ENCODE measurements at places on chromosomes 13 and 19. TPM values are rescaled to one million over a fixed set of nuclear protein-coding genes. Genes with fewer than 3 reads are reported as not detected.

DNA sequence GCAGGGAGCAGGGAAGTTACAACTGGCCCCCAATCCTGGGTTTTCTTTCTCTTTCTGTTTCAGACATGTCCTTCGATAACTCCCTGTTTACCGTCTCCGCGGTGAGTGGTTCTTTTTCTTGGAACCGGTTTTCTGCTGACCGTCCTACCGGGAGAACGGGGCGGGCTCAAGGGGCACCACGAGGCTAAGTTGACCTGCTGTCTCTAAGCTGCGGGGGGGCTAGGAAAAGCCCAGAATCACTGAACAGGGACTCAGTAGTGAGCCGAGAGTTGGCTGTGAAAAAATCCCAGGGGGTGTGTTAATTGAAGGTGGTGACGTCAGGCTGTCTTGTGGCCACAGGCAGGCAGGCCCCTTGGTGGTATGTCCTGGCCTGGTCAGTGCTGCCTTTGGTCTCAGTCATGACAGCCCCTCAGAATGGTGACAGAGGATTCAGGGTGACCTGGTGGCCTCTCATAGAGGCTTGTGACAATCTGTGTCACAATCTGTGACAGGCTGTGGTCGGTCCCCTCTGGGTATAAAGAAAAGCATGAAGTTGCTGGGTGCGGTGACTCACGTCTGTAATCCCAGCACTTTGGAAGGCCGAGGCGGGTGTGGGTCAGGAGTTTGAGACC is 8.1 kb upstream of the CARM1 start:
- H3K36me3 ChIP-seq = no peaks in the 10 kb centered on the region
- H3K27ac ChIP-seq = no peak overlapping the region
- DNase-seq = no peak

LTBP4 gene
- 42.8 TPM for total RNA-seq

DNA sequence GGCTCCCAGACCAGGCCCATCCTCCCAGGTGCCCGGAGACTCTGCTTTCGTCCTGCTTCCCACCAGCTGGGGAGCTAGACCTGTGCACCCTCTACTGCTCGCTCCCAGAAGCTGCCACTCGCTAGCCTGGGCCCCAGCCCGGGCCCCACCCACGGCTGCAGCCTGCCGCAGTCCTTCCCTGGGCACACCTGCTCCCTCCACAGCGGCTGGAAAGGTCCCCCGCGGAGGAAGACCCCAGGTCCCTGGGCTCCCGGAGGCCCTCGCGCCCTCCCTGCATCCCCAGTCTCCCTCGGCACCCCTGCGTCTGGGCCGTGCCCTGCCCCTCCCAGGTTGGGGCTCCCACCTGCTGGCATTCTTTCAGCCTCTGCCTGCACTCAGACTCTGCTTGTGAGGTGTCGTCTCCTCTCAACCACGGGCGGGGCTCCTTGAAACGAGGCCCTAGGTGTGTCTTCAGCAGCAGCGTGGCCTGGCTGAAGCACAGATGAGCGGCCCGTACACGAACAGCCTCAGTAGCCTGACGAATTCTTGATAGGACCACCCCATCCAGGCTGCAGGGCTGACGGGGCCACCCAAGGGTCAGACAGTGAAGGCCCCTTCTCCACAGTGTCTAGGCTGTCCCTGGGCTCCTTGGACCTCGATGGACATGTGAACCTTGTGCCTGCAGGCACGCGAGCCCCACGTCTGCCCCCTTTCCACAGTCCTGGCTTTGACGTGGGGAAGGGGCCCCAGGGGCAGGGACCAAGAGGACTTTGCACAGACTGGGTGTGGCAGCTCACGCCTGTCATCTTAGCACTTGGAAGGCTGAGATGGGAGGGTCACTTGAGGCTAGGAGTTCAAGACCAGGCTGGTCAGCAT is 27.9 kb downstream of the DOT1L start:
- peaks cover 1% of the 10 kb centered on the region for H3K4me1 ChIP-seq
- no peaks in the 10 kb centered on the region for H3K27me3 ChIP-seq
- no peak for DNase-seq
- peaks cover 18% of the 10 kb centered on the region for H3K36me3 ChIP-seq
- H3K4me3 ChIP-seq = no peak overlapping the region

PCDH17 gene
- total RNA-seq = not detected

DNA sequence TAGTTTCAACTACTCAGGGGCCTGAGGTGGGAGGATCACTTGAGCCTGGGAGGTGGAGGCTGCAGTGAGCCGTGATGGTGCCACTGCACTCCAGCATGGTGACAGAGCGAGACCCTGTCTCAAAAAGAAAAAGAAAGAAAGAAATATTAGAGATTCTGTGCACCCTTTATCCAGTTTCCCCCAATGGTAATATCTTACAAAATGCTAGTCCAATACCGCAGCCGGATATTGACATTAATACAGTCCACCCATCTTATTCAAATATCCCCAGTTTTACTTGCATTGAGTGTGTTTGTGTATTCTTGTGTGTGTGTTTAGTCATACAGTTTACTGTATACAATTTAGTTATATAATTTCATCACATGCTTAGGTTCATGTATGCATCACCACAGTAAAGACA is 8.6 kb upstream of the IFNL4 start:
- no peak for DNase-seq
- H3K36me3 ChIP-seq = no peaks in the 10 kb centered on the region
- no peak overlapping the region for H3K27ac ChIP-seq
- H3K4me1 ChIP-seq = peaks cover 4% of the 10 kb centered on the region
- peaks cover 31% of the 10 kb centered on the region for H3K27me3 ChIP-seq
- no peak overlapping the region for H3K4me3 ChIP-seq

FUT2 gene
- total RNA-seq = not detected

CASP14 gene
- total RNA-seq = not detected

PLK5 gene
- total RNA-seq = not detected

SHC2 gene
- not detected for total RNA-seq

NCR1 gene
- 2.5 TPM for total RNA-seq

GRCh38 chr19:43784241-43784980 is 3.6 kb upstream of the KCNN4 start:
- H3K4me3 ChIP-seq = peak overlapping the region; percentile 57
- H3K27me3 ChIP-seq = peaks cover 5% of the 10 kb centered on the region
- peak overlapping the region; percentile 87 for H3K27ac ChIP-seq
- peaks cover 3% of the 10 kb centered on the region for H3K36me3 ChIP-seq
- DNase-seq = peak; percentile 79

DNA sequence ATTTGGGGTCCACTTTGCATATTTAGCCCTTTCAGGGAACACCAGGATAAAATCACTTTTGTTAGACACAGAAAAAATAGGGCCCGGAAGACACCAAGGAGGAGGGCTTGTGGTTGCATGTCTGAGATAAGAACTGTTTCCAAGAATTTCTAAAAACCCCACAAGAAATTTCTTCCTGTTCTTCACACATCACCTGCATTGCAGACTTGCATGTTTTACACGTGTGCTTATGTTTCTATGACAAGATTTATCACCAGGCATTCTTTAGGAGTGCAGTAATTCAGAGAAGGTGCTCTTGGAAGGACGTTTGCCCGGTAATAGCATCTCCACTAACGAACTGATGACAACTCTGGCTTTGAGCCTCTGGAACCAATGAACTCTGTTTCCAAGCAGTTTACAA is 7.1 kb upstream of the ACTL9 start:
- H3K4me1 ChIP-seq = peaks cover 55% of the 10 kb centered on the region
- peak overlapping the region; percentile 83 for H3K27ac ChIP-seq
- H3K27me3 ChIP-seq = peaks cover 4% of the 10 kb centered on the region
- no peak for DNase-seq

DNA sequence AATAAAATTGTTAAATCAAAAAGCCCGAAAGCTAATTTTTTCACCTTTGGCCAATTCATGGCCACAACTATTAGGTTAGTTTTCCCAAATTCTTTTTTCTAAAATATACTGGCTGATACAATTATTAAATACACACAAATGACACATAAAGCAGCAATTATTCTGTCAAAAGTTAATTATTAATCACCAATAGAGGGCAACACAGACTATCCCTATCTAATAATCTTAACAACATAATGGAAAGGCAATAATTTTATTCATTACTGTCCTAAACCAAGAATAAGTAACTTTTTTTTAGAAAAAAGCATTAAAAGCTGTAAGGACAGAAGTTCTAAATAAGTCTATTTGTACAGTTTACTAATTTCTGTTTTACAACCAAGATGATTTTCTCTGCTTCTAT is 51.7 kb downstream of the KATNAL1 start:
- peaks cover 21% of the 10 kb centered on the region for H3K36me3 ChIP-seq
- no peak for DNase-seq
- no peak overlapping the region for H3K27ac ChIP-seq
- H3K4me3 ChIP-seq = no peak overlapping the region
- H3K4me1 ChIP-seq = peaks cover 16% of the 10 kb centered on the region

CDX2 gene
- total RNA-seq = not detected

DNA sequence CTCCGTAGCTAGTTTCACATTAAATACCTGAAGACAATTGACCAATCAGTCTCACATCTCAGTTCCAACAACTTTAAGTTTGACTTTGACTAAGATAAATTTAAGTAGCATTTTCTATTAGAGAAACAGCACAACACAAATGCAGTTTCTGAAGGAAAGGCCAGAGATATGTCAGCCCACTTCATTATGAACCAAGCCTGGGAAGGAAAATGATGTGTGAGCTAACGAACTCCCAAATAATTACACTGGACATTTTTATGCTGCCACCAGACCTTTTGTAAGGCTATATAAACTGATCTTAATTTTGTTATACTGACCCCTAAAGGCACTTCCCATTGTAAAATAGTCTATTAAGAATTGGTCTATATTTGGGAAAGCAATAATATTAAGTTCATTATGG is 57.9 kb upstream of the DACH1 start:
- H3K27ac ChIP-seq = no peak overlapping the region
- H3K27me3 ChIP-seq = no peaks in the 10 kb centered on the region
- H3K36me3 ChIP-seq = no peaks in the 10 kb centered on the region
- no peaks in the 10 kb centered on the region for H3K4me1 ChIP-seq

CCDC194 gene
- 4.3 TPM for total RNA-seq

- no peaks in the 10 kb centered on the region for H3K36me3 ChIP-seq
- H3K27ac ChIP-seq = no peak overlapping the region
- H3K4me1 ChIP-seq = no peaks in the 10 kb centered on the region
- no peak overlapping the region for H3K4me3 ChIP-seq
Observed at GRCh38 chr13:95434111-95434510, 118.4 kb upstream of the CLDN10 start.

GRCh38 chr13:109669234-109669612 is 117.2 kb downstream of the IRS2 start:
- H3K4me3 ChIP-seq = no peak overlapping the region
- no peak overlapping the region for H3K27ac ChIP-seq
- no peaks in the 10 kb centered on the region for H3K4me1 ChIP-seq
- H3K27me3 ChIP-seq = no peaks in the 10 kb centered on the region
- H3K36me3 ChIP-seq = no peaks in the 10 kb centered on the region
- no peak for DNase-seq

DNA sequence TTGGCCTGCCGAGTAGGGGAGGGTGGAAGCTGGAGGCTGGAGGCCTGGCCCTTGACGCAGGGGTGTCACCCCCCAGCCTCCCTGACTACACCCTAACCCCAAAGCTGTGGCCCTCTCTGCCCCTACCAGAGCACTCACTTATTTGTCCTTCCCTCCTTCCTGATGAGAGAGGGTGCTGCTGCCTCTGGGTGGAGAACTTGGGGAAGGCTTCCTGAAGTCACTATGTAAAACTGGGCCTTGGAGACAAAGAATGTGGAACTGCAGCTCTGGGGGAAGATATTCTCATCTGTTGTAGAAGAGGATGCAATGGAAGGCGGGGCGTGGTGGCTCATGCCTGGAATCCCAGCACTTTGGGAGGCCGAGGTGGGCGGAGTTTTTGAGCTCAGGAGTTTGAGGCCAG is 485.2 kb downstream of the ZNF536 start:
- no peak overlapping the region for H3K27ac ChIP-seq
- no peaks in the 10 kb centered on the region for H3K36me3 ChIP-seq
- H3K27me3 ChIP-seq = no peaks in the 10 kb centered on the region
- no peaks in the 10 kb centered on the region for H3K4me1 ChIP-seq
- DNase-seq = peak; percentile 7
- H3K4me3 ChIP-seq = no peak overlapping the region

ZNF441 gene
- total RNA-seq = 6.7 TPM

PLPPR3 gene
- not detected for total RNA-seq

GRCh38 chr19:3251229-3251628 is 26.8 kb downstream of the CELF5 start:
- no peaks in the 10 kb centered on the region for H3K27me3 ChIP-seq
- H3K36me3 ChIP-seq = no peaks in the 10 kb centered on the region
- H3K4me3 ChIP-seq = no peak overlapping the region
- H3K27ac ChIP-seq = no peak overlapping the region

- H3K4me3 ChIP-seq = no peak overlapping the region
- H3K27ac ChIP-seq = no peak overlapping the region
- no peaks in the 10 kb centered on the region for H3K4me1 ChIP-seq
- no peak for DNase-seq
Observed at GRCh38 chr13:73397496-73398305, 338.9 kb downstream of the KLF5 start.

ZNF799 gene
- total RNA-seq = 4.8 TPM

LILRA6 gene
- total RNA-seq = not detected

DNA sequence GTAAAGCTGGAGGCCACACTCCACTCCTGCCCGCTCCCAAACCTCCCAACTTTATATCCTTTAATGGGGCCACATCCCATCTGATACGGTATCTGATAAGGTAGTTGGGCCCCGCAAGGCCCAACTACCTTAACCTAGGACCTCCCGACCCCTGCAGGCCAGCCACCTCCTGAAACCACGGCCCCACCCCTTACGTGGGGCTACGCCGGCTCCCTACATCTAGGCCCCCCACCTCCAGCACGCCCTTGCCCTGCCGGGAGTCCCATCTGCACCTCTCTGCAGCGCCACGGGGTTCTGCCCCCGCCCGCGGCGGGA is 2.2 kb downstream of the IGFLR1 start:
- H3K4me3 ChIP-seq = peak overlapping the region; percentile 84
- peaks cover 34% of the 10 kb centered on the region for H3K4me1 ChIP-seq
- H3K36me3 ChIP-seq = peaks cover 29% of the 10 kb centered on the region
- DNase-seq = no peak

APLP1 gene
- 2.0 TPM for total RNA-seq

HRC gene
- total RNA-seq = not detected

GRCh38 chr13:94753327-94753726 is 41.0 kb upstream of the SOX21 start:
- DNase-seq = no peak
- H3K27me3 ChIP-seq = peaks cover 8% of the 10 kb centered on the region

- no peak overlapping the region for H3K4me3 ChIP-seq
- no peak for DNase-seq
- no peak overlapping the region for H3K27ac ChIP-seq
- no peaks in the 10 kb centered on the region for H3K27me3 ChIP-seq
- H3K36me3 ChIP-seq = no peaks in the 10 kb centered on the region
- no peaks in the 10 kb centered on the region for H3K4me1 ChIP-seq
Observed at GRCh38 chr13:63972328-63972727, 2556.7 kb upstream of the PCDH20 start.

DNA sequence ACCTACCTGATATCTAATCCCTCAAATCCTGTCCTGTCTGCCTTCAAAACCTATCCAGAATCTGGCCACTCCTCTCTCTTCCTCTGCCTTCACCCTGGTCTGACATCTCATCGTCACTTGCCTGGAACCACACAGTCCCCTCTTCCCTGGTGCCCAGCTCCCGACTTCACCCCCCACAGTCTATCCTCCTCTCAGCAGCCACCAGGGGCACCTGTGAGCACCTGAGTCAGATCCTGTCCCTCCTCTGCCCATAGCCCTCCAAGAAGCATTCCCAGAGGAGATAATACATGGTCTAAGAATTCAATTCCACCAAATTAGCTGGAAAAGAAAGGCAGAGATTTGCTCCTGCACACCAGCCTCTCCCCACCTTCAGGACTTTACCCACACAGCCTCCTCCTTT is 48.9 kb downstream of the ZNRF4 start:
- H3K36me3 ChIP-seq = peaks cover 1% of the 10 kb centered on the region
- no peak overlapping the region for H3K27ac ChIP-seq
- H3K4me1 ChIP-seq = no peaks in the 10 kb centered on the region

- H3K27me3 ChIP-seq = peaks cover 3% of the 10 kb centered on the region
- H3K36me3 ChIP-seq = no peaks in the 10 kb centered on the region
- no peak for DNase-seq
- H3K4me3 ChIP-seq = no peak overlapping the region
Observed at GRCh38 chr13:26678796-26679195, 81.8 kb downstream of the GPR12 start.
